ENCODE measurements at places on chromosomes 6 and 20.

GRCh38 chr20:53922901-53923314 lies 147.5 kb downstream of the BCAS1 start:
- no peak for DNase-seq

DNA sequence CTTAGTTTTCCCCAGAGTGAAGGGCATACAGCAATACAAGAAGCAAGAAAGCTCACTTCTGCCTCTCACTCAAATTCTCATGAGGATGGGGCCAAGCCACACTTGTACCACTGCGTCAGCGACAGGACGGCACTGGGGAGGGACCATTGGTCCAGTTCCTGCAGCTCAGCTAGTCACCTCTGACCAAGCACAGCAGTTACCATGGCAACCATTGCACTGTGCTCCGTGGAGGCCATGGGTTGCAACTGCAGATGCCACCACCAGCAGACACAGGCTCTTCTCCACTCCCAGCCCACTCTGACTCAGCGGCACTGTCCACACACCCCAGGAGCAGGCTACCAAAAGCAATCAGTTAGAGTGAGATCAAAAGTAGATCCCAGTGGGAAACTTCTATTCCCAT lies 441.1 kb upstream of the ARID1B start:
- no peak for DNase-seq

GRCh38 chr20:45082468-45082867 lies 18.5 kb downstream of the KCNS1 start:
- no peak for DNase-seq

DNA sequence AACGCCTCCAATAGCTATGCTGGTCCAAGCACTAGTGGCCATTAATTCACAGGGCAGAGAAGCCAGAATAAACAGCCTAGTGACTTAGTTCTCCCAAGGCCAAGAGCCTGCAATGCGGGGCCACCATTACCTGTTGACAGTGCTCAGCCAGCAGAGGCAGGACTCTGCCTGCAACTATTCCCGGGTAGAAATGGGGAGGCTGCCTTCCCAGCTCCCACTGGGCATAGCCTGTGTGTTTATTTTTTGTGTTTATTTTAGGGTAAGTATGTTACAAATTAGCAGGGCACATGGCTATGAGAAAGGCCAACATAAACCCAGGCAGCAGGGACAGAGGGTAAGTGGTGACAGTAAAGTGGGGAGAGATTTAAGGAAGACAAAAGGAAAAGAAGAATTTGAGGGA lies 5.0 kb downstream of the GNAS-AS1 start:
- no peak for DNase-seq

GRCh38 chr6:147204060-147204785 lies at the start of gene STXBP5:
TSS of gene STXBP5 (plus strand) at chr6:147204417. CDS start at chr6:147204533, 116 bp downstream.
- peak; percentile 67 for DNase-seq

DNA sequence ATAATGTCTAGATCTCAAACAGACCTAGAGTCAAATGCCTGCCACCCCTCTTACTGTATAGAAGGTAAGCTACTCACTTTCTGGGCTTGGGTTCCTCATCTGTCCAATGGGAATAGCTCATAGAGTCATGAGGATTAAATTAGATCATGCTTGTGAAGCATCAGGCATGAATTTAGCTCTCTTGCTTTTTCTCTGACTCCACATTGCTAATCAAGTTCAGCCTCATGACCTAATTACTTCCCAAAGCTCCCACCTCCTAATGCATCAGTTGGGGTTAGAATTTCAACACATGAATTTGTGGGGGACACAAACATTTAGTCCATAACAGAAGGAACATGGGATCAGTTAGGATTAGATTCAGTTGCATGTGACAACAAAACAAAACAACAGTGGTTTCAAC lies 4.6 kb upstream of the DDX27 start:
- no peak for DNase-seq

DNA sequence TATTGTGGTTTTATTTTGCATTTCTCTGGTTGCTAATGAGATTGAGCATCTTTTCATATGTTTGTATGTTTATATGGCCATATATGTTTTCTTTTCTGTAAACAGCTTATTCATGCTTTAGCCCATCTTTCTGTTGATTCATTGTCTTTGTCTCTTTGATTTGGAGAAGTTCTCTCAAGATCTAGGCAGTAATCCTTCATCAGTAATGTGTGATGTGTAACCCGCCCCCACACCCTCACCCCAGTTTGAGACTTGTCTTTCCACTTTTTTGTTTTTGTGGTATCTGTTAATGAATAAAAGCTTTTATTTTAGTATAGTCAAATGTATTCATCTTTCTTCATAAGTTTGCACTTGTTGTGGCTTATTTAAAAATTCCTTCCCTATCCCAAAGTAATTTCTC lies 26.0 kb downstream of the ZC3H12D start:
- no peak for DNase-seq

GRCh38 chr20:41038878-41039404 lies 10.3 kb downstream of the TOP1 start:
- DNase-seq: no peak

GRCh38 chr6:82015043-82015442 lies 232.5 kb downstream of the IBTK start:
- DNase-seq: no peak

GRCh38 chr6:144581812-144582537 lies 296.8 kb downstream of the UTRN start:
- no peak for DNase-seq

- DNase-seq: no peak
Observed at GRCh38 chr6:112180095-112180820, 74.1 kb downstream of the LAMA4 start.

DNA sequence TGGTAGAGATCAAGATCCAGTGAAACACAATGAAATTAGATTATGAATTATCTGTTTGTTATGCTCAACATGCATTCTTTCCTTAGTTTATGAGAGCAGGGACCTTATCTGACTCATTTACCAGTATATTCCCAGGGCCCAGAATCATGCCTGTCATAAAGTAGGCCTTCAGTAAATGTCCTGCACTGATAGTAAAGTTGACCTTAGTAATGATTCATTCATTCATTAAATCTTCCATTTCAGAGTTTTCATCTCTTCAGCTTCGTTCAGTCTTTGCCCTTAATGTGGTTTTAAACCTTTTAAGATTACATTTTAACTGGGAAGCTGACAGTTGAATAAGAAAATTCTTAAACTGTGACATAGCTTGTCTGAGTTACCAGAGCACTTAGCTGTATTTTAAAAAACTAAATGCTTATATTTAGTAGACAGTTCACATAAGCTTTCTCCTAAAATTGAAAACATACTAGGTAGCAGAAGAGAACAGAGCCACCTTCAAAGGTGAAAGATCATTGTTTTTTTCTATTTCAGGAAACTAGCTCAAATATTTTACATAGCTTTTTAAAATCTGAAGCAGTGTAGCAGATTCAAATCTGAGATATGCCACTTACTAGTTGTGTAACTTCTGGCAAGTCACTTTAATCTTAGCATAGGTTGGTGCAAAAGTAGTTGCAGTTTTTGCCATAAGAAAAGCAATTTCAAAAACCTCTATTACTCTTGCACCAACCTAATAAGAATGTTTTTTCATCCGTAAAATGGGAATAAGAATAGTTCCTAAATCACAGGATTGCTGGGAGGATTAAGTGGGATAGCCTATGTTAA lies 41.4 kb downstream of the MCM8 start:
- no peak for DNase-seq

GRCh38 chr6:159689001-159689400 lies 4.0 kb downstream of the SOD2 start:
- no peak for DNase-seq

DNA sequence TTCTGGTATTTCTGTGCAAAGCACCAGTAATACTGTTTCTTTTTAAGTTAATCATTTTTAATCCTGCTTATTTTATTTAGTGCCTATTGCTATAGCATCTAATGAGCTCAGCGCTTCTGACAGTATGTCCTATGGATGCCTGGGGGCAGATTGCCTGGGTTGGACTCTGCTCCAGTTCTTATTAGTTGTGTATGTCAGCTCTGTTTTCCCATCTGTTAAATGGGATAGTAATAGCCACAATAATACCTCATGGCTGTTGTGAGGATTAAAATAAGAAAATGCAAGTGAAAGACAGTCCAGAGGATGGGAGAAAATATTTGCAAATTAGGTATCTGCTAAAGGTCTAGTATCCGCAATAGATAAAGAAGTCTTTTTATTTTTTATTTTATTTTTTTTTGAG lies 87.0 kb downstream of the UTRN start:
- DNase-seq: no peak

- DNase-seq: no peak
Observed at GRCh38 chr6:55756531-55757031, 118.8 kb downstream of the BMP5 start.

DNA sequence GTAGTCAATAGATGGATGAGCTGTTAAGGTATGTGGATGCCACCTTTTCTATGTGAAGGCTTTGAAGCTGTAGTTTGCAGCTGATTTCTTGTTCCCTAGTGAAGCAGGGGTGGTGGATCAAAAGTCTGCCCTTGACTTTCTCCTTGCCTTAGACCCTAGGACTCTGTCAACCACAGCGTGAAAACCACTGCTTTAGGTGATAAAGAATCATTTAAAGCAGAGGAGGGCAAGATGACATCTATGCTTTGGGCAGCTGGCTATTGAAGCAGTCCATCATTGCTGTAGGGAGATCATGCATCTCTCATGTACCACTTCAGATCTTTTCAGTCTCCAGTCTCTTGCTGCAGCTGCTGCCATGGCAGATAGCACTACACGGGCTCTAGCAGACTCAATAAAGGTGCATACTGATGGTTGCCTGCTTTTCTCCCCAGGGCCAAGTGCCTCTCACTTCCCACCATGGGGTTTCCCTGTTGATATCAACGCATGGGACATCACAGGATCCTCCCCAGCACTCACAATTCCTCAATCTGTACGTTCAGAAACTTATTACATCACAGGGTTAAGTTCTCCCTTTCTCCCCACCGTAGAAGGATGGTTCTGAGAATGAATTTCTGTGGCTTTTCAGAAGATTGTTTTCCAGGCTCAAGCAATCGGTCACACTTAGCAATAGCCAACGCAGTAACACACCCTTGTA lies 122.0 kb upstream of the STMND1 start:
- no peak for DNase-seq

GRCh38 chr6:118748311-118749062 lies 97.1 kb upstream of the CEP85L start:
- DNase-seq: no peak

- DNase-seq: no peak
Observed at GRCh38 chr20:1105599-1106194, 12.7 kb upstream of the PSMF1 start.

- no peak for DNase-seq
Observed at GRCh38 chr6:37850728-37851285, 31.3 kb downstream of the ZFAND3 start.

DNA sequence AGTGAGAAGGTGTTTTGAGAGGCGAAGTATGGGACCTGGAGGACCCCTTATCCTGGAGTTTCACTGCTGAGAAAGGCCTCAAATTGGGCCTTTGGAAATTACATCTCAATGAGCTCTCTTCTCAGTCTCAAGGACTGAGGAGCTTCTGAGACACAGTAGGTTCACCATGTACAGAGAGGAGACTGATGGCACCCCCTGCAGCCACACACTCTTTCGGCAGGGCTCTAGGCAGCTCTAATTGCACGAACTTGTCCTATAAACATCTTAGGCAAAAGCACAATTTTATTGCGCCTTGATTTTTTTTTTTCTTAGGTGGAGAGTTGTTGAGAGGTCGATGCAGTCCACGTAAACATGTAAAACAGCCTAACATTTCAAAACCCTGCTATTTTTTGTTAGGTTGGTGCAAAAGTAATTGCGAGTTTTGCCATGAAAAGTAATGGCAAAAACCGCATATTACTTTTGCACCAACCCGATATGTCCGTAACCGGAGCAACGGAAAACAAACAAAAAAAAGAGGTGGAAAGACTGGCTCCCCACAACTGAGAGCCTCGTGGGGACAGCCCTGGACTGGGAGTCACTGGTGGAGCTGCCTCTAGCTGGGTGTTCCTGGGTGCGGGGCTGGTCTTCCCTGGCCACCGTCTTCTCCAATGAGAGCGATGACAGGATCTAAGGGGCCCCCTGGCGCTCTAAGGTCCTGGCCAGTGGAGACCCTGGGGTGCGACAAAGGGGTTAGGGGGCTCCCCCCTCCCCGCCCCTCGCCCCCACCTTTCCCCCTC lies 84.0 kb upstream of the EYA2 start:
- DNase-seq: no peak

- no peak for DNase-seq
Observed at GRCh38 chr6:137570393-137570792, 76.2 kb upstream of the OLIG3 start.

- peak; percentile 18 for DNase-seq
Observed at GRCh38 chr6:75830959-75831885, 82.2 kb downstream of the MYO6 start.

GRCh38 chr20:62603907-62604785 lies 38.2 kb upstream of the SLCO4A1 start:
- no peak for DNase-seq

DNA sequence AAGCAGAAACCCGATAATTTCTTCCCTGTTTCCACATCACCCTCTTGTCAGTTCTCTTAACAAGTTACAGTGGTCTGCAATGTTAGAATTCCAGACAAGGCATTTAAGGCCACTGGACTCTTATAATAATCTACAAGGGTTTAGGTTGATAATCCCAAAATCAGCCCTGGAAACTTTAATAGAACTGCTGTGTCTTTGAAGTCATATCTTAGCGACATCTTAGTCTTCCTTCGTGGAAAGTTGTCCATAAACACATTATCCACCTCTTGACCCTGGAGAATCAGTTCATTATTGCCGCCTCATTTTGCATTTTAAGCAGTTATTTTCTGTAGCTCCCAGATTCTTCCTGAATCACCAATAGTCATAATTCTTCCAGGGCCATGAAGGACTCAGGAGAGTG lies 108.6 kb upstream of the PLCB4 start:
- no peak for DNase-seq

DNA sequence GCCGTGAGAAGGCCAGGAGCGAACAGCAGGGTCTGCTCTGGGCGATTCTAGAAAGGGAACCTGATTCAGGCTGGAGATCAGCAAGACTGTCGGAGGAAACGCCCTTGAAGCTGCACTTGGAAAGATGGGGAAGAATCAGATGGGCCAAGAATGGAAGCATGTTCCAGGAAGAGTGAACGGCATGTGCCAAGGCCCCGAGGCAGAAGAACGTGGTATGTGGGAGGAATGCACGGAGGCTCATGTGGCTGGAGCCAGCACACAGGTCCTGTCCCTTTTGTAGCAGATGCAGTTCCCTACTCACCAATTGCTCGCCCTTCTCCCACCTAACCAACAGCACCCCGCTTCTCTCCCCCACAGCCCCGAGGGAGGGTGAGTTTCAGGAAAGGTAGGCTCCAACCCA lies 180.6 kb downstream of the TFAP2C start:
- no peak for DNase-seq

DNA sequence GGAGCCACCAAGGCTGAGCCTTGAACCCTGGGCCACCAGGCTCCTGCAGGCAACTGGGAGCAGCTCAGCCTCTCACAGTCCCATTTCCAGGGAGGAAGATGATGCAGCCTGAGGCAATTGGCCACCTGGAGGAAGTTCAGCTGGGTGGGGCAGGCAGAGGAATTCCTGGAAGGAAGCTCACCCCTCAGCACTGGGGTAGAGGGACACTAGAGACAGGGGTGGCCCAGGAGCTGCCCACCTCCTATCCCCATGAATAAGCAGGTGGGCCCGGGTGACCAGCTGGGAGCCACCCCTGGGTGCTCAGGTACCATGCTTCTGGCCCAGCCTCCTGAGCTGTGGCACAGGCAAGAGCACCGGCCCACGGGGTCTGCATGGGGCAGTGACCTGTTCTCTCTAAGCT lies 3.6 kb upstream of the HSPA12B start:
- DNase-seq: no peak

- no peak for DNase-seq
Observed at GRCh38 chr6:150732765-150733539, 132.6 kb upstream of the MTHFD1L start.

- DNase-seq: no peak
Observed at GRCh38 chr6:133165235-133165634, 75.9 kb upstream of the EYA4 start.

All from activated T-cell treated with anti-CD3 and anti-CD28 coated beads, Interleukin-2, amount 50 U/mL, for 48 hours (primary cell).